ENCODE measurements at places on chromosomes 6 and 20.

GRCh38 chr6:68226460-68226859 is 408.6 kb upstream of the ADGRB3 start:
- no peak for DNase-seq

DNA sequence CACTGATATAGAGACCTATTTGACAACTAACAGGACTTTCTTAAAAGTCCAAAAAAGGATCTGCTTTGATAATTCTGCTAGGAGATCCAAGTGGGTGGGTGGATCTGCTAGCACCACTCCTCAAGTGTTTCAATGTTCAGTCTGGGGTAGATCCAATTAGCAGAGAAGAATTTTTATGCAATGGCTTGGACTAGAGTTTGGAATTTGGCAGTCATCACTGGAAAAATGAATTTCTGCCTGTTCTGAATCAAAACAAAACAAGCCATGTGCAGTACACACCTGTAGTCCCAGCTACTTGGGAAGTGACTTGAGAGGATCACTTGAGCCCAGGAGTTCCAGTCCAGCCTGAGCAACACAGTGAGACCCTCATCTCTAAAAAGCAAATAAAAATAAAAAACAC is 12.6 kb upstream of the GNMT start:
- no peak for DNase-seq

DNA sequence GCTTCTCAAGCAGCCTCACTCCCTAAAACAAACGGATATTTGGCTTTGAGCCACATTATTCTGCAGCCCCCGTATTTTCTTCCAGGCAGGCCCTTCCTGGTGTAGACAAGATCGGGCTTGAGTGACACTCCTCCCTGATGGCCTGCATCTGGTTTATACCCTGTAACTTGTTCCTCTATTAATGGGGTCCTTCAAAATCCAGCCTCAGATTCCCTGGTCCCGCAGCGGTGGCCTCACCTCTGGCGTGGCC is 375 bp upstream of the TMEM14C start:
- no peak for DNase-seq

- DNase-seq = peak; percentile 84
Measured at GRCh38 chr6:6758915-6759654, 170.6 kb downstream of the LY86 start.

GRCh38 chr6:118580585-118581419 is 32.7 kb downstream of the PLN start:
- DNase-seq = no peak

DNA sequence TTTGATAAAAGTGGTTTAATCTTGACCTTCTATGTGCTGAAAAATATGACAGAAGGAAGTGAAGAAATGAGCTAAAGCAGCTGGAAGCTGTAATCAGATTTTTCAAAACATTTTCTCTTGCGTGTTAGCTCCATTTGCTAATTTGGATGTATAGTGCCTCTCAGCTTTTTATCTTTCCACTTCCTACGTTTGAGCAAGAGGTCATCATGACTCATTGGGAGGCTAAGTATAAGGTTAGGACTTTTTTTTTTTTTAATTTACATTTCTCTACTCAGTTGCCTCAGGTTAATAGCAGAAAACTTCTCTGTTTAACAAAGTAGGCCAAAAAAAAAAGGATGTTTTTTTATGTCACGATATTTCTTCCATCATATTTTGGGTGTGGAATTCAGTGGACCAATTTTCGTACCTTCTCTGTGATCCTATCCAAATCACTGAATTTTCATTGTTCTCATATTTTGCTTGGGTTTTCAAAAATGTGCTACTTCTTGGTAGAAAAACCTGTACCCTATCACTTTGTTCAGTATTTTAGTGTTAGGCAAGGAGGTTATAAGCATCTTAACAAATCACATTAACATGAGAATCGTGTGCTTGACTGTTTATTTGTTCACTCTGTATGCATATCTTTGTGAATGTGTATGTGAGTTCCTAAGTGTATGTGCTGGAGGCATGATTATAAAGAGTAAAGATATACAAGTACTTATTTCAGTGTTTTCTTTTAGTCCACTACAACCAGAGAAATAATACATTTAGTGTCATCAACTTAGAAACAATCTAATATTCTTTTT is 1028.3 kb upstream of the EYS start:
- no peak for DNase-seq

DNA sequence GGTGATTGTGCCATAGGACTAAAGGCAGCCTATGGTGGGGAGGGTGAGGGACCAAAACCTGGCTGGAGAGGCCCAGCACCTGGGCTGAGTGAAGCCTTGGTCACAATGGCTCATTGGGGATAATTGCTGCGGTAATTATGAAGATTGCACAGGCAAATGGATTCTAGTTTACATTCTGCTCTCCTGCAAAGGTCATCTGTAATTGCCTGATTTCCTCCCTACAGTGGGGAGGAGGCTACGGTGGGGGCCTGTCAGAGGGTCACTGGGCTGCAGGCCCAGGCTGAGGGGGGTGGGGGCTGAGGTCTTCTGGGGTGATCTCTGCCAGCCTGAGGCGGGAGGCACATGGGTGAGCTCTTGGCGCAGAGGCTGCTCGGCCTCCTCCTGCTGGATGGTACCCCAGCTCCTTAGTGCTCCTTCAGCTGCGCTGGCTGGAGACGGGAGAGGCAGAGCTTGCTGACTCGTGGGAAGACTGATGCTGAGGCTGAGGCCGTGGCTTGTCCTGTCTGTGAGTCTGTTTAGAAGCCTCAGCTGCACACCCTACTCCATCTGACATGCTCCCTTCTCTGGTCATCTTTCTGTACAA is 30.3 kb downstream of the PACSIN1 start:
- no peak for DNase-seq

DNA sequence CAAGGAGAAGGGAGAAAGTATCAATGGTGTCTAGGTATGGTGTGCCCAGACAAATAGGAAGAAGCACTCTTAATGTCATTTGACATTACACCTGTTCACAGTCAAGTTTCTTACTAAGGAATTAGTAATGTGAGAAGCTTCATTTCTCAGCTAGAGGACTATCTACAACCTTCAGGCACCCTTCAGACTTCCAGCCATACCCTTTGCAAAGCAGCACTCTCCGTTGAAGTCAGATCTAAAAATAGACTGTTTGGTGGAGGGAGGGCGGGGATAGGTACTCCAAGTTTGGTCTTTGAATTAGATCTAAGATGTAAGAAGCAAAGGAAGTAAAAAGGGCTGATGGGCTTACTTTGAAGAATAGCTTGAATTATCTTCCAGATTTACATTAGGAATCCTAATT is 311.1 kb downstream of the SLC35F1 start:
- no peak for DNase-seq

DNA sequence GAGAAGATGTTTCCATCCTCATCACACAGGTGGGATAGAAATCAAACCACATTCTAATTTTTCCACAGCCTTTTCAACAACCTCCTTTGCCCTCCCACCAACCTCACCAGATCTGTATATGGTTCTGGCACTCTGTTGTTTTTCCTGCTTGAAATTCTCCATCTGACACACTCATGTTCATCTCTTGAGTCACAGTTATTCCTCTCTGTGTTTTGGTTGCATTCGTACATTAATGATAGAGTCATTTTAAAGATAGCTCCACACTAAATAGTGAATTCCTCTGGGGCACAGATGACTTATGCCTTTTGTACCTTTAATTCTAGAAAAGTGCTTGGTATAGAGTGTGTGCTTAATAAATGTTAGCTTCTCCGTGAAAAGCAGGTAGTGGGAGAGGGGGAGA is 1.4 kb upstream of the GCLC start:
- DNase-seq = no peak

DNA sequence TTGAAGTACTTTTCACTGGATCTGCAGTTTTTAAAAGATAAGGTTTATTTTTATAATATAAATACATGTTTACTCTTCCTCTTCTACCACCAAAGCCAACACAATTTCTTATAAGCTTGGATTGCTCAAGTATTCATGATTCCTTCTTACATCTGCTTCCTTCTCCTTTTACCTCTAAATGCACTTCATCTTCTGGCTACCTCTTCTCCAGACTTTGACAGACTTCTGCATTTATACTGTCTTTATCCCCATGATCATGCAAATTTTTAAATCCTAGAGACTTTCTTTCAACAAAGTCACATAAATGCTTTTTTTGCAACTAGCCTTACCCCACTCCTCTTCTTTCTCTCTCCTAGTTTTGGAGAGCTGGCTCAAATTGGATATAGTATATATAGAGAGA is 142.9 kb downstream of the TFAP2B start:
- DNase-seq = no peak

DNA sequence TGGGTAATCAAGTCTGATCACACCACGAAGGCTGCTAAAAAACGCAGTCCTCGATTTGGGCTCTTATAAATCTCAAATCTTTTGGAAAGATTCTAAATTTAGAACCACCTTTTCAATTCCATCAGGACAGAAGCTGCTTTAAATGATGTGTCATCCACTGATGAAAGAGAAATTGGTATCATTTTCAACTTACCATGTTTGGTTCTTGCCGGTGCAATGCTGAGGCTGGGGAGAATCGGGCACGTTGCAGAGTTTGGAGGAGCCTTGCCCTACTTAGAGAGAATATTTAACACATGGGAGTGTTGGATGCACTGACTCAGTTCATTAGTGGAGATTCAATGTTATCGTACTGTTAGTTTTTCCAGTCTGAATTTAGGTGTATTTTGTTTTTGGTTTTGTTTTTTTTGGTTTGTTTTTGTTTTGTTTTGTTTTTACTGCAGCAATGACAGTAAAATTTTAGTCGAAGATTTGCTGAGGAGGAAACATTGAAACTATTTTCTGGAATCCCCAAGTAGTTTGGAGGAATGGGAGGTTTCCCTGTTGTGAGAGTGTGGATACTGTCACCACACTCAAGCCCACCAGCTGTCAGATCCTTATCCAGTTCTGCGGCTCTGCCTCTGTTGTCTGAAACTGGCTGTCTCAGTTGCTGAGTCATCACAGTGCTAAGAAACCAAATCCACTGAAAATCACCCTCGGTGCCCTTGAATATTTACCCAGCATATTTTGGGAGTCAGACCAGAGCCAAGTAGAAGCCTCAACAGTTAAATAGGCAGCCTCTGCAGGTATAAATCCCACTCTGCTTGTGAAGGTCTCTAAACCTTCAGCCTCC is 497.0 kb downstream of the BTBD3 start:
- DNase-seq = no peak

DNA sequence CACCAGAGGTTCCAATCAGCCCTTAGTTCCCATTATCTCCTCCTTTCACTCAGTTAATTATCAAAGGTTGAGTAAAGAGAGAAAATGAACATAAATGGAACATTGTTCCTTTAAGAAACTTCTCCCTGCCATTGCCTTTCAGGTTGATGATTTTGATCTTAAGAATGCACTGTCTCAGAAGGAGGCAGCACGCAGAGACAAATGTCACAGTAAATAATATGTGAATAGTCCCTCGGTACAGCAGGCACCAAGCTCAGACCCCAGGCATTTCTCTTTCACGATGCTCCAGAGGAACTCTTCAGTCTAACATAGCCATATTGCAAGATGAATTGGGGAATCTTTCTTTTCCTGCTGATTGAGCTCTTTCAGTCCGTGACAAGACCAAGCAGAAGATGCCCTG is 435.3 kb upstream of the SPTLC3 start:
- DNase-seq = no peak

DNA sequence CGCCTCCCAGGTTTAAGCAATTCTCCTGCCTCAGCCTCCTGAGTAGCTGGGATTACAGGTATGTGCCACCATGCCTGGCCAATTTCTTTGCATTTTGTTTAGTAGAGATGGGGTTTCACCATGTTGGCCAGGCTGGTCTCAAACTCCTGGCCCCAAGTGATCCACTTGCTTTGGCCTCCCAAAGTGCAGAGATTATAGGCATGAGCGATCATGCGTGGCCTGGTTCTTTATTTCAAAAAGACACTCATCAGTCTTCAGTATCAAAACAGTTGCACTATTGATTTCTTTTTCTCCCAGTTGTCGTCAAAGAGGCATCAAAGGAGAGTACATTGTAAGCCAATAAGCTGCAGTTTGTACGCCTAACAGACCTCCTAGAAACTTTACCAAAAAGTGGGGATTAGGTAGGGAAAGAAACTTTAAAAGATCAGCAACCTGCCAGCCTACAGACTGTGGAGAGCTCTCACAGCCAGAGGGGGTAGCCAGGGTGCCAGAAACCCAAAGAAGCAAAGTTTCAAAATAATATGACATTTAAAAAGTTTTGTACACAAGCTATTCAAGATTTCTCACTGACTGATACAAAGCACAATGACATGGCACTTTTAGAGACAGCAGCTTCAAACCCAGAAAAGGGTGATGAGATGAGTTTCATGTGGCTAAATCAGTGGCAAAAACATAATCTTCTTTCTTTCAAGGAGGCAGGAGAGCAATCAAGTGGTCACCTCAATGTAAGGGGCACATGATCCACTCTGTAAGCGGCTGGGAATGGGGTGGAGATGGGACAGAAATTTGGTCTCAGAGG is 83.0 kb upstream of the RALY start:
- DNase-seq = no peak

DNA sequence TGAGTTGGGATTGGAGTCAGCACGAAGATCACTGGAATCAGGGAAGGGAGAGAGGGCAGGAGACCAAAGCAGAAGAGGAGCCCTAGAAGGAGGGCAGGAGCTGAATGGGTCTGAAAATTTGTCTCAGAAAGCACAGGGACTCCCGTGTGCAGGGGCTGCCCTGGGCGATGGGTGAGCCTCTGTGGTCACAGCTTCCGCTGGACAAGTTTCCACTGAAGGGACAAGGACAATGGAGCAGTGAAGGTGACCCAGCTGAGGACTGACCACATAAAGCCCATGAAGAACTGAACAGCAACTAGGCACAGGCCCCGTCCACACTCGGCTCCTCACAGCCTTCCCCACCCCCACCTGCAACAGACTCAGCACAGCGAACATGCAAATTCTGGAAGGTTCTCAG is 3.5 kb downstream of the HLA-C start:
- no peak for DNase-seq

GRCh38 chr20:1368448-1369199 is 24.2 kb downstream of the FKBP1A start:
- DNase-seq = no peak

All from femur (tissue), 1 donor.